ENCODE measurements at places on chromosomes 2 and 18. TPM values are rescaled to one million over a fixed set of nuclear protein-coding genes. Genes with fewer than 3 reads are reported as not detected.

DNA sequence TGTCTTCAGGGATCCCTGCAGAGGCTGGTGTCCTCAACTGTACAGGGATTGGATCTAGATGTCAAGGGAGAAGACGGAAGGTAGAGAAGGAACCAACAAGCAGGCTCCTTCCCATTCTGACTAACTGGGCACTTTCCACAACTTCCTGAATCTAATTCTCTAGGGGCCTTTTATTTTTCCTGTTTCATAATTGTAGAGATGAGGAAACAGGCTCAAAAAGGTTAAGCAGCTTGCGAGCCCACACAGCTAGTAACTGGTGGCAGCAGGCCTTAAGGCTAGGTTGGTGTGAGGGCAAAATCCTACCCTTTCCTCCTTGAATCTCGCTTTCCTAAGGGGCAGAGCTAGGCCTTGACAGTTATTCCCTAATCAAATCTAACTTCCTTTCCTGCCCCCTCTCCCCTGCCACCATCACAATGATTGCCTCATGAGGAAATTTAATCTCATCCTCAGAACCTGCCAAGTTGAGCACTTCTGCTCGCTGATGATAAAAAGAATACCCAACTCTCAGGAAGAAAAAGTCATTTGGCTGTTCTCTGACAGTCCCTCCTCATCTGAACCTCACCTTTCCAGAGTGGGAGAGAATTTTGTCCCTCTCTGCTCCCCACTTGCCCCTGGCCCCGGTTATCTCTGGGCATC is 35.7 kb upstream of the POLE4 start:
- DNase-seq: no peak

DNA sequence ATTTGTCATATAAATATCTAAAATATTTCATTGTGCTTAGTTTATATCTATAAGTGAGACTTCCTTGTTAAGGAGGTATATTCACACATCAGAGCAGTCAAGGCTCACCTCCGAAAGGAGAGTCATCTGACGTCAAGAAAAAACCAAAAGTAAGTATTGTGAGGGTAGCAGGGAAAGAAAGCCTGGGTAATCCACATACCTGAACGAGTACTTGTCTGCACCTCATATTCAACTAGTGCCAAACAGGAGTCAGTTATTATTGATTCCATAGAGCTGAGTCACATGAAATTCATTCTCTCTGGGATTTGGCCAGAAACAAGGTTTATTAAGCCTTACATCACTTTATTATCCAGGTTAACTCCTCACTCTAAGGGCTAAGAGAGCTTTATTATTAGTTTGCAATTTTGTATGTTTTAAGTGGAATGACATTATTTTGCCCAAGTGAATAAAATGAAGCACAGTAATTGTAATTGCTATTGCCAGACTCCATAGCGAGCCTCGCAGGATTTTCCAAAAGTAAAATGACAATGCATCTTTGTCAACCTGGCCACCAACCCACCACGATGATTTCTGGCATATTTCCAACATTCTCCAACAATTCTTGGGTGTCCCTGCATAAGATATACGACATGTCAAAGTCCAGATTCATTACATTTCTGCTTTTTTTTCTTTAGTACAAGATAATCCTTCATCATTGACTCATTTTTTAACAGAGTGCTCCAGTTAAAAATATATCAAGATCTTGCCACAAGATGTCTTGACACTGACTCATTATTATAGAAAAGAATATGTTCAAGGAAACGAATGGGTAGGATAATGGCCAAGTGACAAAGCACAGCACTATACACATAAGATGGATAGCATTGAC is 1210.4 kb upstream of the ACVR2A start:
- no peak for DNase-seq

DNA sequence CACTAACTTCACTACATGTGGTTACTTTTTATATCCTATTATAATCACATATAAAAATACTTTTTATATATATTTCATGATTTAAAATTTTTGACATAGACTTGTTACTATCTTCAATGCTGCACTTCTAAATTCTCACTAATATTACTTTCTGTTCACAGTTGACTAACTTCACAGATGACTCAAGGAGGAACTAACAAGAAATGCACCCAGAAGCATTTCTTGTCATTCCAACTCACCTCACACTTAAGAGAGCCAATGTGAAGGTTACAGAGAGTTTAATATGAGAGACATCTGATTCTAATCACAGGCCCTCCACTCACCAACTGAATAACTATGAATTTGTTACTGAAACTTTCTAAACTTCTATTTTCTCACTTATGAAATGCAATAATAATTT is 399.8 kb upstream of the SLC8A1 start:
- no peak for DNase-seq

Gene GPR55
- total RNA-seq: not detected

Gene TNFAIP6
- 7.5 TPM for total RNA-seq

Gene UGT1A9
- not detected for total RNA-seq

Measured in esophagus muscularis mucosa (tissue), 4 donors.